ENCODE measurements at places on chromosomes 16 and 17.

GRCh38 chr17:82357394-82357793, 1.7 kb upstream of the TEX19 start:
- DNase-seq, result no peak

DNA sequence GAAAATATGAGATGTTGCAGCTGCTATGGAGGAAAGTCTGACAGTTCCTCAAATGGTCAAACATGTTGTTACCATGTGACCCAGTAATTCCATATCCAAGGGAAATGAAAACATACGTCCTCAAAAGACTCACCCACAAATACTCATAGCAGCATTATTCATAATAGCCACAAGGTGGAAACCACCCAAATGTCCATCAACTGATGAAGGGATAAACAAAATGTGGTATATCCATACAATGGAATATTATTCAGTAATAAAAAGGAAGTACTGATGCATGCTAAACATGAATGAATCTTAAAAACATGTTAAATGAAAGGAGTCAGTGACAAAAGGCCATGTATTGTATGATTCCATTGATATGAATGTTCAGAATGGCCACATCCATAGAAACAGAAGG, 140.2 kb downstream of the PITPNC1 start:
- no peak for DNase-seq

DNA sequence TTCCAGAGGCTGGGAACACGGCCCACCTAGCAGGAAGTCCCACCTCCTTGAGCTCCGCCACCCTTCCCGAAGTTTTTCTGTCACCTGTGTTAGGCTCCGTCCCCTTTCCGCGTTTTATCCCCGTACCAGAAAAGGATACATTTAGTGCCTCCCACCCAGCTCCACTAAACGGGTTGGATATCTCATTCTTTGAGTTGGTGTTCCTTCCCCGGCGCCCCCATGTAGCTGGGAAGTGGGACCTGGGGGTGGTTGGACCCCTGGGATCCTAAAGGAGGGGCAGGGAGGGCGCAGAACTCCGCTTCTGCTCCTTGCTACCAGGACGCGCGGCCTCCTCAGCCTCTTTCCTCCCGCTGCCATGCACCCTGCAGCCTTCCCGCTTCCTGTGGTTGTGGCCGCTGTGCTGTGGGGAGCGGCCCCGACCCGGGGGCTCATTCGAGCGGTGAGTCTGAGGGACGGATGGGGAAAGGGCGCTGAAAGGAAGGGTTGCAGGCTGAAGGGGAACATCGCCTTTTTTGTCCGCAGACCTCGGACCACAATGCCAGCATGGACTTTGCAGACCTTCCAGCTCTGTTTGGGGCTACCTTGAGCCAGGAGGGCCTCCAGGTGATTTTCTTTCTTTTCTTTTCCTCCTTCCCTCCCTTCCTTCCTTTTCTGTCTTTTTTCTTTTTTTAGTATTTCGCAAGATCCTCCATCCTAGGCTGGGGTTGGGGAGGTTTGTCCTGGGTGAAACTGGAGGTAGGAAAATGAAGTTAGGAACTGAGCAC, 669 bp downstream of the RNF167 start:
- DNase-seq, result peak; percentile 56

GRCh38 chr16:16127469-16128116, 95.7 kb downstream of the ABCC6 start:
- peak; percentile 75 for DNase-seq

DNA sequence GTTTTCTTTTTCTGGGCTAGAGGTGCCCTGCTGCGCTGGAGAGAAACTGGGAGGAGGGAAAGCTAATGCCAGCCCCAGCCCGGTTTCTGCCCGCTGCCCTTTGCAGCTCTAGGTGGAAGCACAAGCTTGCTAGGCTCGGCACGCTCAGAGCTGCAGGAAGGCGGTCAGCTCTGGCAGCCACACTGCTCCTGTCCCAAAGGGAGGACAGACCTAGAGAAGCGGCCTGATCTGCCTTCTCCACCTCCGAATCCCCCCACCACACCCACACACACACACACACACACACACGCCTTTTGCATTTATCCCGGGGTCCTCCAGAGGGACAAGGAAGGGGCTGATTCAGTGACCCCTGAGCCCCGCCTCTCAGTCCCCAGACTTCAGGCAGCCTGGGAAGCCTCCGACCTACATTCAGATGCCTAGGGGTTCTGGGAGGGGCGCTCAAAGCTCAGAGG, 418.1 kb downstream of the SOX9 start:
- no peak for DNase-seq

DNA sequence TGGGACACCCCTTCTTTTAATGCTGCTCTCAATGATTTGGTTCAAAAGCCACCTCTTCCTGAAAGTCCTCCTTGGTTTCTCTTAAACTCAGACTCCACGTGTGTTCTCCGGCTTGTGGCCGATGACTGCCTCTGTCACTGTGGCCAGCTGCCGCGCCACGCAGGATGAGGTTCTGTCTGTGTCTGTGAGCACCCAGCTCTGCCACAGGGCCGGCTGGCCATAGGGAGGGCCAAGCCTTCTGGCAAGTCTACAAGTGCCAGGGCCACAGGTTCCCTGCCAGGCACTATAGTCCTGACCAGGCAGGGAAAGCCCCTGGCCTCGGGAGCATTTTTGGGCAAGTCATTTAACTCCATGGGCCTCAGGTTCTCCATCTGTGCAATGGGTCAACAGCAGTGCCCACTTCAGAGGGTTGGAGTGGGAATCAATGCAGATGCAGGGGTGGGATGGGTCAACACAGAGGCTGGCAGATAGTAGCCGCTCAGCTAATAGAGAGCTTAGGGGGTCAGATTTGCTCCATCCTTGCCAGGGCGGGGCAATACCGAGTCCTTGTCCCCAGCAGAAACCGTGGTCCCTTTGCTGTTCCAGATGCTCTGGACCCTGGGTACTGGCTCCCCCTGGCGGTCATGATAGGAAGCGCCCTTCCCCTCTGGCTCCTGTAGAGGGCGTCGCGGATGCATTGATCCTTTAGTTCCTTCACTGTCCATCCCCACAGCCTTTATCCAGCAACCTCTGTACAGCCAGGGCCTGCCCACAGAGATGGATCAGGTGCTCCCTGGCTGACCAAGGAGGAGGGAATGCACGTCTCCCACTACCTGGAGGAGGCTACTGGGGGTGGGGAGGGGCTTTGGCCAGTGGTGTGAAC, 19.3 kb upstream of the ADGRG3 start:
- DNase-seq, result peak; percentile 92

DNA sequence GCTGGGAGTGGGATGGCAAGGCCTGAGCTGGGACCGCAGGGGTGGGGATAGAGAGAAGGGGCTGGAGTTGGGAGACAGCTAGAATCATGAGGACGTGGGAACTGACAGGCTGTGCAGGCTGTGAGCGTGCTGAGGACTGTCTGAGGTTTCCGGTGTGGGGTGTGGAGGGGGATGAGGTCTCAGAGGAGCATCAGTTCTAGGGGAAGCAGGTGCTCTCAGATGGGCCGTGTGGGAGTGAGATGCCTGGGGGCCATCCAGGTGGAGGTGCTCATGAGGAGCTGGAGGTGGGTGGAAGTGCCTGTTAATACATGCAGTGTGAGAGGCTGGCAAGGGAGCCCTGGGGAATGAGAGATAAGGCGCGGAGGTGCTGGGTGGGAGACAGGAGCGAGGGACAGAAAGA, 27.2 kb downstream of the HASPIN start:
- peak; percentile 44 for DNase-seq

GRCh38 chr17:64529221-64529620, 22.4 kb downstream of the CEP95 start:
- no peak for DNase-seq

GRCh38 chr17:78154903-78155811, 9.0 kb downstream of the C17orf99 start:
- DNase-seq, result peak; percentile 39

DNA sequence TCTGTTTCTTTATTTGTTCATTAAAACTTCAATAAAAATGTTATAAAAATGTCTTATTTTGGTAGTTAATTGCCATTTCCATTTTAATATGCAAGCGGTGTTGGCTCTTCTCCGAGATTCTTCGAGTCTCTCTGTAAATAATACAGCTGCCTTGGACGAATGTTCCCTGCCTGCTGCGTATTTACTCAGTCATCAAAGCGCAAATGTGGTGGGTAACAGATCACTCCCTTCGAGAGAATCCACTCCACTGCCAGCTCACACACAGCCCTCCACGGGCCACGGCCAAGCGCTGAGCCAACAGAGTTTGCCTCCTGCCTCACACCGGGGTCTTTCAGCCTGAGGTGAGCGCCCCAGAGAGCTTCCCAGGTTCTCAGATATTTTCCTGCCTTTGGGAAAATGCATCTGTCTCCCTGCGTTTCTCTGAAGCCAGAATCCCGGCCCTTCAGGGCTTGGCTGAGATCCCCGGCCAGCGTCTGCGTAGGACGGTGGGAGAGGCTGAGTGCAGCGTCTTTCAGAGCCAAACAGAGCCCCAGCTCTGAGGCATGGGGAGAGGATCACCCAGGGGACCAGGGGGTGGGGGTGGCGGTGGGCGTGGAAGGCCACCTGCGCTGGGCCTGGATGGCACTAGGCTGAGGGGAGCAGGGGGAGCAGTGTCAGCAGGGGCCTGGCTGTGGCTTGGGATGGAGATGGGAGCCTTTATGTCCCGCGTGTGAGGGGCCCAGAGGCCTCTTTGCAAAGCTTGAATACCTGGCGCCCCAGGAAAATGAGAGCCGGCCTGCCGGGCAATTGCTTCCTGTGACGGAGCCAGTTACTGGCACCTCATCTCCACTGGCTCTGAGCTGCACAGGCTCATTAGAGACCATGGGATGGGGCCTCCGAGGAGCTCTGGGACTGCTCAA, 248.7 kb downstream of the RBFOX3 start:
- no peak for DNase-seq

DNA sequence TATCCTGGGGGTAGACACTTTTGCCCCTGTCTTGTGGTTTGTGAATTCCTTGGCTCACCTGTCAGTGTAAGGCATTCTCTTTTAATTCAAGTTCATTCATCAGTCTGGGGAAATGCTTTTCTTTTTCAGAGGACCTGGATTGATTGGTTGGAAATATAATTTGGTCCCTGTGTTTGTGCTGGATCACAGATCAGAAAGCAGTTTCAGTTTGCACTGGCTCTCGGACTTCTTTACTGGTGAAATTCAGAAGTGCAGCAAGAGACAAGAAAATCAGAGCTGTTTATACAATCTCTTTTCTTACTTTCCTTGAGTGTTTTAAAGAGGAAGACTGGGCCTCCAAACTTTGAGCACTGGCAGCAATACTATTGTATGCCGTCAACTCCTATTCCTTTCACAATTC, 161.8 kb upstream of the KCNJ16 start:
- no peak for DNase-seq

DNA sequence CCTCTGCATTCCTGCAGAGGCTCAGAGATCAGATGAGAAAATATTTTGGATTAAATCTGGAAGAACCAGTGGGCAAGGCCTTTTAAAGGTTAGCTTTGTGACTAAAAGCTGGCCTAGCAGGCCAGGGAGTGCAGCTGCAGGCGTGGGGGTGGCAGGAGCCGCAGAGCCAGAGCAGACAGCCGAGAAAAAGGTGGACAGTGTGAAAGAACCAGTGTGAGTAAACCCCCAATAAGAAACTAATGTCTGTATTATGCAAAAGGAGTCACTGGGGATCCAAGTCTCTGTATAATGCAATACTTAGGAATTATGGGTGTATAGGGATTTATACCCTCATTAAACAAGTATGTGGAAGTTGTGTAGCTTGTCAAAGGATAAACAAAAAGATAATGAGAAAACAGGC, 21.4 kb upstream of the SPACA3 start:
- DNase-seq, result no peak

DNA sequence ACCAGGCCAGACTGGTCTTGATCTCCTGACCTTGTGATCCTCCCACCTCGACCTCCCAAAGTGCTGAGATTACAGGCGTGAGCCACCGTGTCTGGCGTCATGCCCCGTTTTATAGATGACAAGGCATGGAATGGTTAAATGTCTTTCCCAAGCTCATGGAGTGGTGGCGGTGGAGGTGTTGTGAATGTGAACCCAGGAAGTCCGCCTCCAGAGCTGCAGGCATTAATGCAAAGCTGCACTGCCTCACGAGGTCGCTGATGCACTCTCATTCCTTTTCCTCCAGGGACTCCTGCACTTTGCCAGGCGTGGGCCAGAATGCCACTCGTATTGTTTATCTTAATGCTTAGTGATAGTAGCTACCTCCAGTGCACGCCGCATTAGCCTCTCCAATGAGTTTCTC, 149.6 kb downstream of the WWOX start:
- DNase-seq, result no peak

- DNase-seq, result no peak
Measured at GRCh38 chr17:49989518-49989880, 5.5 kb downstream of the DLX3 start.
